ENCODE measurements at places on chromosomes 1 and 21. TPM values are rescaled to one million over a fixed set of nuclear protein-coding genes. Genes with fewer than 3 reads are reported as not detected.

Gene XCL2
- not detected for total RNA-seq

Gene CD52
- total RNA-seq: not detected

Gene CFHR2
- not detected for total RNA-seq

Gene FABP3
- 54.8 TPM for total RNA-seq

Gene SERPINC1
- not detected for total RNA-seq

Gene SPRR2G
- total RNA-seq: not detected

Gene ZNF697
- total RNA-seq: 13.2 TPM

Gene RGS18
- total RNA-seq: not detected

Gene USP33
- 120 TPM for total RNA-seq

Gene ENAH
- total RNA-seq: 135 TPM

Gene PPM1J
- total RNA-seq: 1.3 TPM

Gene BARHL2
- not detected for total RNA-seq

Gene PERM1
- total RNA-seq: 0.43 TPM

Gene HEYL
- total RNA-seq: 0.32 TPM

Gene SAMD13
- total RNA-seq: under 0.01 TPM

Gene DNASE2B
- total RNA-seq: not detected

Gene SPRR5
- not detected for total RNA-seq

Gene PPFIA4
- total RNA-seq: 4.3 TPM

Gene SPRR1A
- not detected for total RNA-seq

Gene C4BPB
- 0.32 TPM for total RNA-seq

Gene HUNK
- total RNA-seq: 1.3 TPM

Gene AZIN2
- 2.6 TPM for total RNA-seq

Gene C1QA
- not detected for total RNA-seq

Gene VAMP3
- total RNA-seq: 85.0 TPM

Gene TENT5C
- total RNA-seq: 6.1 TPM

Gene ROR1
- 10.3 TPM for total RNA-seq

Gene PEX11B
- total RNA-seq: 19.0 TPM

Gene GNG4
- 7.3 TPM for total RNA-seq

Gene LIN28A
- not detected for total RNA-seq

Gene LAMC2
- total RNA-seq: 27.6 TPM

Gene RGSL1
- not detected for total RNA-seq

Gene RAB3B
- total RNA-seq: 77.3 TPM

Gene EFNA1
- not detected for total RNA-seq

Gene CYP4Z1
- not detected for total RNA-seq

Gene SNX7
- total RNA-seq: 51.2 TPM

Gene GDAP2
- total RNA-seq: 34.5 TPM

Gene PGBD5
- total RNA-seq: not detected

Gene TFF2
- total RNA-seq: not detected

Gene TNFRSF4
- 0.43 TPM for total RNA-seq

Gene CFHR3
- not detected for total RNA-seq

Gene CNR2
- not detected for total RNA-seq

Gene COL11A1
- 19.6 TPM for total RNA-seq

Gene MNDA
- total RNA-seq: not detected

Gene HSF2BP
- total RNA-seq: 2.6 TPM

Gene PSRC1
- total RNA-seq: 23.3 TPM

Gene ZNF683
- not detected for total RNA-seq

Gene STIL
- total RNA-seq: 21.2 TPM

Gene AQP10
- total RNA-seq: not detected
